ENCODE measurements at places on chromosomes 2 and 18.
A peak's percentile ranks its signal among the peaks of the same experiment; 100 is the strongest.

DNA sequence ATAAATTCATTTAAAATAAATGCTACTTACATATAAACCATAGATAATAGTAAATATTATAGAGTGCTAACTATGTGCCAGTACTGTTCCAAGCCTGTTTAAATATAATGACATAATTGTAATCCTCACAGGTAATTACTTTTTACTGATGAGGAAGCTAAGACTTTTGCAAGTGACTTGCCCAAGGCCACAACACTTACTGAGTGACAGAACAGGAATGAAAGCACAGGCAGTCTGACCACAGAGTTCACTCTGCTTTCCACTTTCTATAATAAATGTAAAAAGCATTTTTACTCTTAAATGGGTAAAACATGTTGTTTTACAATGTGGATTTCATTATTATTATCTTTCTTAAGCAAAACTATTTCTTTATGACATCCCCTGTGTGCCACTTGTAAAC is 537.8 kb upstream of the SLC39A10 start:
- no peak for DNase-seq

- DNase-seq, result no peak
These were observed 221.6 kb downstream of the PIK3C3 start for GRCh38 chr18:42176599-42176998.

GRCh38 chr2:26429779-26430578 is 28.3 kb downstream of the DRC1 start:
- DNase-seq, result no peak

DNA sequence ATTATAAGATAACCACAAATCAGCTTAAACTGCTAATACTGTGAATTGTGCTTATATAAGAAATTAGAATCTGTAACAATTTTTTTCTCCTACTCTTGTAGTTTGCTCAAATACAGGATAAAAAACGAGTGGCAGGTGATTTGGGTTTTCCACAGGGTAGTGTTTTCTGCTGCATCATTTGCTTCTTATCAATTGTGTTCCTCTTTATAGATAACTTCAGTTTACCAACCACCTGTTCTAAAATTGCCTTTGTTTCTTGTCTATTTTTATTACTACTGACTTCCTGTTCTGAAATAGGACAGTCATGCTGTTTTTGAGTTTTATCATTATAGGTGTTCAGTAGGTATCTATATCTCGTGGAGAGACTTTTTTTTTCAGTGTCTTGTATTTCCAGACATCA is 56.9 kb downstream of the MFSD6 start:
- DNase-seq, result no peak

GRCh38 chr2:2027271-2027670 is 283.0 kb upstream of the PXDN start:
- DNase-seq, result no peak

DNA sequence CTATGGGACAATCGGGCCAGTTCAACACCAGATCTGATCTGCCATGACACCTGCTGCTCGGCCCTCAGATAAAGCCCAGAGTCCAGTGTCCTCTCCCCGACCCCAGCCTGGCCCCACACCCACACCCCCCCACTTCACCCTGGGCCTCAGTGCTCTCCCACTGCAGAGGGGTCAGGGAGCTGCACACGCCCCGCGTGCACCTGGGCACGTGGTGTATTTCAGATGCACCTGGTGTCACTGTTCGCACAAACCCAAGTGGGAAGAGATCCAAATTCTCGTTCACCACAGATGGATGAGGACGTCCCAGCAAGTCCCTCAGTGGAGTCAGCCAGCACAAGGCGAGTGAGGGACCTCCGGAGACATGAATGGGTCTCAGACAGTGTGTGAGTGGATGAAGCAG is 161.3 kb downstream of the RTP5 start:
- no peak for DNase-seq

- DNase-seq, result no peak
These were observed 314.8 kb downstream of the MBD2 start for GRCh38 chr18:53909668-53910067.

DNA sequence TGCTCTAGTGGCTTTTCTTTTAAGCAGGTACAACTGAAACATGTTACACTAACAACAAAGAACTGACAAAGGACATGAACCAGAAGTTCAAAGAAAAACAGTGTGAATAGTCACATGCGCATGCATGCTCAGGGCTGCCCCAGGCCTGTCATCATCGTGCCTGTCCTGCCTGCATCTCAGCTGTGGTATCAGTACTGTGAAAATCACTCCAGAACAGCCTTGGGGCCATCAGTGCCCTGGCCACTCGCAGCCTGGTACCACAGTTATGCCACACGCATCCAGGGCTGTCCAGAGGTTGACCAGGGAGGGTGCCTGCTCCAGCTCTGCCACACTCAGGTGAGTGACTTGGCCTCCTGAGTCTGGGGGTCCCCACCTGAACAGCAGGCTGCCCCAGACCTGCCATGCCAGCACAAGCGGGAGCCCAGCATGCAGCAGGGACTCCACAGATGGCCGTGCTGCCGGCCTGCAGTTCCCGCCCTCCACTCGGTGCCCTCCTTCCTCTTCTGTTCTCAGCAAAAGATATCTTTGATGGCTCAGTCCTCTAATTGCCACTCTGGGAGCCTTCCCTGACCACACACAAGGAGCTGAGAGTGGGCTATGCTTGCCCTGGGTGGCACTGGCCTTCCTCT is 12.3 kb downstream of the LIMS2 start:
- DNase-seq, result no peak

- no peak for DNase-seq
These were observed 219.8 kb downstream of the SH3BP4 start for GRCh38 chr2:235171550-235172031.

DNA sequence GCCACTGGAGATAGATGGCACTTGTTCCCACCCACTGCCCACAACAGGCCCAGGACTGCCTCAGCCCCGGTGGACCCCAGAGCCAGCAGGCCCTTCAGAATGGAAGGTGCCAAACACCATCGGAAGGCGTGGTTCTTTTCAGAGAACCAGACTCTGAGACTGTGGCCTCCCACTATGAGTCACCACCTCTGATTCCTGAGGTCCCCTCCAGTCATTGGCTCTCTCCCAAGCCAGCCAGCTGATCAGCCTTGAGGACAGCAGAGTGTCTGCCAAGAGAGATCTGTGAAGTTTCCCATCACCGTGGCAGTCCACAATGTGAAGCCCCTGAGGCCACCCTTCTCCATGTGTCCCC is 10.4 kb upstream of the MAP3K2 start:
- DNase-seq, result peak; percentile 79

- no peak for DNase-seq
These were observed 3.7 kb downstream of the STEAP3 start for GRCh38 chr2:119227346-119227745.

GRCh38 chr2:119794237-119794636 is 34.5 kb downstream of the PTPN4 start:
- no peak for DNase-seq

DNA sequence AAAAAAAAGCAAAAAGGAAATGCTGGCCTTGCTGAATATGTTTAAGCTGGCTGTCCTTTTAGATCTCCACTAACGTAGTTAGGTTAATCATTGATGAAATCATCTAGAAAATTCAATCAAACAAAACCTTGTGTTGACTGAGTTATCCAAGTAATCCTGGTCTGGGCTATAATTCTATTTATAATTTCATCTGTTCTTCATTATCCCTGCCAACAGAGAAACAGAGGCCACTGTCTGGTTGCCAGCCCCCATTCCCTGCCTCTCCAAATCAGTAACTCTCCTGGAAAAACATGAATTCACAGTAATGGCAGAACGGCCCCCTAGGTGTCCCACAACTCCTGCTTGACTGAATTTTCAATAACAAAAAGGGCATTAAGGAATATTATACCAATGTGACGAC is 24.6 kb downstream of the DOCK10 start:
- no peak for DNase-seq

DNA sequence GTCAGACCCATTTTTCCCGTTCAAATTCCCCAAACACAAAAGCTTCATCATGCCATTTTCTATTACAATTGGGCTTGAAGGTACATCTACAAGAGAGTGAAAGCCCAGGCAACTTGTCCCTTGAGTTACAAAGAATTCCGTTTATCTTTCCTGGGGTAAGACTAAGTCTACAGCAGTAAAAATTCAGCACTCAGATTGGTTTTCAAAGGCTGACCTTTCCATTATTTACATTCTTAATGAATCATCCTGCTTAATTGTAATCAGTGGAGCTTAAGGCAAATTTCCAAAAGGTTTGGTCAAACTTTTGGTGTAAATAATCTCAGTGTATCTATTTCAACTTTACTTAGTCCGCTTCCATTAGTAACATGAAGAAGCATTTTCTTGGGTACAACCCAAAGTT is 33.4 kb upstream of the ST3GAL5 start:
- no peak for DNase-seq

DNA sequence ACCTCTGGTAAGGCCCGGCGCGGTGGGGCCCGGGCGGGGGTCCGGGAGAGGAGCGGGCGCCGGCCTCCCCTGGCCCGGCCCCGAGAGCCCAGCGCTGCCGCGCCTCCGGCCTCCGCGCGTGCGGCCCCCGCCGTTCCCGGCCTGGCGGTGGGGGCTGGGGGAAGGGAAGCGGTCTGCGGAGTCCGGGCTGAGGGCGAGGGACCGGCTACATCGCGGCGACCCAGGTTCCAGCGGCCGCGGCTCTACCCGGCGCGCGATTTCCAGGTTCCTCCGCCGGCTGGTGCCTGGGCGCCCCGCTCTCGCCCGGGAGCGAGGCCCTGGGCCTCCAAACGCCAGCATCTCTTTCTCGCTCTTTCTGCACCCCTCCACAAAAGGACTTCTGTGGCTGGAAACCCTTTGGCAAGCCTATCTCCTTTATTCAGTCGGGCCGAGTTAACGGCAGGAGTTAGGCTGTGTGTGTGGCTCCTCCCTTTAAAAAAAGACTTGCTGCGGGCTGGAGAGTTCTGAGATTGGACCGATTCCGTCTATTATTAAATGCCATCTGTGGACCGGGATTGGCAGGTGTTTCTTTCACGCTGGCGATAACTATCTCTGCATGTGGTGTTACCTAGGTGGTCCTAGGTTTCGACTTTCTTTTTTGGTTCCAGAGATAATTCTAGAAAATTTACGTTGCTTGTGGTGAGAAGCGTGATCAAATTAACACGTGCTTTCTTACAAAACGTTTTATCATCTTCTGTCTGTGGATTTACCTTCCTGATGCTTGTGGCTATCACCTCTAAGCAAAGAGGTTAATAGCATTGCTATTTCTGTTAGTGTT is 592 bp downstream of the ME2 start:
- no peak for DNase-seq

GRCh38 chr2:148974095-148974494 is 64.4 kb upstream of the LYPD6B start:
- DNase-seq, result no peak

GRCh38 chr2:122236152-122236874 is 480.9 kb downstream of the TSN start:
- DNase-seq, result peak; percentile 92

- no peak for DNase-seq
These were observed 32.5 kb downstream of the NABP1 start for GRCh38 chr2:191710411-191710900.

- no peak for DNase-seq
These were observed 108.3 kb downstream of the ATL2 start for GRCh38 chr2:38268691-38269327.

GRCh38 chr2:144383571-144384100 is 136.3 kb downstream of the ZEB2 start:
- DNase-seq, result no peak

- DNase-seq, result no peak
These were observed 569.4 kb downstream of the CCDC85A start for GRCh38 chr2:56753182-56753581.

- DNase-seq, result no peak
These were observed 6.9 kb downstream of the RAB31 start for GRCh38 chr18:9715088-9715343.

- DNase-seq, result no peak
These were observed 157.0 kb upstream of the ID2 start for GRCh38 chr2:8524823-8525222.

DNA sequence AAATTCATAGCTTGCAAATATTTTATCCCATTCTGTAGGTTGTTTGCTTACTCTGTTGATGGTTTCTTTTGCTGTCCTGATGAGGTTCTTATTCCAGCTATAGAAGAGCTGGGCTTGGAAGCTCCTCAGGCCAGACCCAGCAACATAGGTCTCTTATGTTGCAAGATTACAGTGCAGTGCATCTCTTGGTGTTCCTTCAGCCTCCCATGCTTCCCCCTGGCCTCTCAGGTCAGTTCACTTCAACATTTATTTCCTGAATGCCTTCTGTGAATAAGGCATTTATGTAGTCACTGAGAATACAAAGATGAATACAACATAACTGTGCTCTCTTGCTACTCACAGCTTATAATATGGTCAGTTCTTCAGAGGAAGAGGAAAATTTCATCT is 179.0 kb upstream of the SLC39A10 start:
- DNase-seq, result no peak

DNA sequence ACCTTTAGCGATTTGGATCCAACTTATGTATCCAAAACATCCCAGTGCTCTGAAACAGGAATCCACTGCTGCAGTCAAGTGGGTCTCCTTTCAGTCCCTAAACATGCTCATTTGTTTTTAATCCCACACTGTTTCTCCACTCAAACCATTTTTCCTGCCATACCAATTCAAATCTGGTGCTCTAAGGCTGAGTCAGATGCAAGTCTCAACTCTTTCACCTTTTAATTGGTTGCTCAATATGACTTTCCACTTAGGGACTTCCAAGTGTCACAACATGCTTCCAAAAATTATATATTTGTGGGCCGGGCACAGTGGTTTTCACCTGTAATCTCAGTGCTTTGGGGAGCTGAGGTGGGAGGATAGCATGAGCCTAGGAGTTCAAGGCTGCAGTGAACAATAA is 113.4 kb upstream of the TANK start:
- DNase-seq, result no peak

DNA sequence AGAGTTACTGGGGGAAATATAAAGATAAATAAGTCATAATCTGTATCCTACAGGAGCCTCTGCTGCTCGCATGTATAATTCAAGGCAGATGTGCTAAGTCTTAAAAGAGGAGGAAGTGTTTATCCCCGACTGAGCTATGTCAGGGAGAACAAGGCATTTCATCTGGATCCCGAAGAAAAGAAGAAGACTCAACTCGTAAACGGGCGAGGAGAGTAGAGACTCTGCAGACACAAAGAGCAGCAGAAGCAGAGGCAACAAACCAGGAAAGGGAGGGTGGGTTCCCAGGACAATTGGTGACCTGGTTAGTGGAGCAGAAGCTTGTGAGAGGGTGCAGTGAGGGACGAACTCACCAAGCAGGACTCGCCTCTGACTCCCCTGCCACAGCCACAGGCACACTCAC is 368.6 kb downstream of the EIPR1 start:
- no peak for DNase-seq

- no peak for DNase-seq
These were observed 121.8 kb downstream of the GLI2 start for GRCh38 chr2:120857422-120857821.

DNA sequence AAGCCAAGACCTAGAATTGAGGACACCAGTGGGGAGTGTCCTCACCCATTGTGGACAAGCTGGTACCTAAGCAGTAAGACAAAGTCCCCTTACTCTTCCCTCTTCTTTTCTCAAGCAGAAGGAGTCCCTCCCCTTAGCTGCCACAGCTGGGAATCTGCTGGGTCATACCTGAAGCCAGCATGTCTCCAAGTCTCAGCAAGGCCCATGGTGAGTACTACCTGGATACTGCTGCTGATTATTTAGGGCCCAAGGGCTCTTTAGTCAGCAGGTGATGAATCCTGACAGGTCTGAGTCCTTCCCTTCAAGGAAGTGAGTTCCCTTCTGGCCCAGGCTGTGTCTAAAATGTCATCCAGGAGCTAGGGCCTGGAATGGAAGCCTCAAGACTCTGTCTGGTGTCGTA is 198.6 kb upstream of the STK17B start:
- DNase-seq, result no peak

Measured in T1000 (cell line).